GM12892 (cell line): ENCODE measurements at places on chromosomes 1 and 21.

DNA sequence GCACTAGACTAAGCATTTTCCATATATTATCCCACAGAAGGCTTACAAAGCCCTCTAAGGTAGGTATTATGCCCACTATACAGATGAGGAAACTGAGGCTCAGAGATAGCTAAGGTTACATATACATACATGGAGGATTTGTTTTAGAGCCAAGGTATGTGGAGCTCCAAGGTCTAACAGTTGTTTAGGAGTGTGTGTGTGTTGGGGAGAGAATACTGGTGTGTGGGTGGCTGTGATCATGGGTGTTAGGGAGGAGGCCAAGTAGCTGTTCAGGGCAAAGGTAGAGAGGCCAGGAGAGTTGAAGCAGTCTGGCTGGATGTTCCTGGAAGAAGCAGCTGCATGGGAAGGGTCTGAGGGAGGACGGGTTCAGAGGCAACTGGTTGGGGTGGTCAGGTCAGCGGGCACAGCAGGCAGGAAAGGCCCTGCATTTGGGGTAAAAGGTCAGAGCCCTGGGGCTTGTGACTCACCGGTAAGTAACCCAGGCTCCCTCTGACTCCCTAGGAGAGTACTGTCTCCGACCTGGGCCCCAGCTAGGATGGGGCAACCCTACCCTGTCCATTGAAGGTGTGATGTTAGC is 5.1 kb upstream of the LDLRAP1 start:
- no peak for DNase-seq

GRCh38 chr1:119083980-119084379 is 56.5 kb downstream of the WARS2 start:
- no peak for DNase-seq

DNA sequence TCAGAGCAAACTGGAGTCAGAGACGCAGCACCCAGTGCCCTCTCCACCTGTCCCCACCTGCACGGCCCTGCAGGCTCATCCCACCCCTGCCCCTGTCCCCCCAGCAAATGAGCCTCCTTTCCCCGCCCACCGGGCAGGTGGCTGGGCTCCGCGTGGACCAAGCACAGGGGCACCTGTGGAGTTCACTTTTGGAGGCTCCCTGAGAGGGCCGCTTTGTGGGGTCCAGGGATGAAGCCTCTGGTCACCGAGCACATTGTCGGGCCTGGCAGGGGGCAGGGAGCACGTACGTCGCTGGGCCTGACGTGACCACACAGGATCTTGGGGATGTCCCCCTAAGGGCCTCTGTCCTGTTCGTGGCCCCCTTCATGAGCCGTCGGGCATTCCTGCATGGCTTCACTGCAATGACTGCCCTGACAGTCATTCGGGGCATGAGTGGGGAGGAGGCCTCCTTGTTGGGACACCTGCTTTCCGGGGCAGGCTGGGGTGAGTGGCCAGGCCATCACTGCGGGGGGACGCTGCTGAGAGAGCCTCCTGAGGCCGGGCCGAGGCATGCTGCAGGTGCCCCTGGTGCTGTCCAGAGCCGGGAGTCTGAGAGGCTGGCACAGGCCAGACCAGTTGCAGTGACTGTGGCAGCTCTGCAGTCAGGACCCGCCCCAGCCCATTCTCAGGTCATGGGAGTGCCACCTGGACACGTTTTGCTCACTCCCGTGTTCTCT is 19.7 kb downstream of the SLX9 start:
- no peak for DNase-seq

DNA sequence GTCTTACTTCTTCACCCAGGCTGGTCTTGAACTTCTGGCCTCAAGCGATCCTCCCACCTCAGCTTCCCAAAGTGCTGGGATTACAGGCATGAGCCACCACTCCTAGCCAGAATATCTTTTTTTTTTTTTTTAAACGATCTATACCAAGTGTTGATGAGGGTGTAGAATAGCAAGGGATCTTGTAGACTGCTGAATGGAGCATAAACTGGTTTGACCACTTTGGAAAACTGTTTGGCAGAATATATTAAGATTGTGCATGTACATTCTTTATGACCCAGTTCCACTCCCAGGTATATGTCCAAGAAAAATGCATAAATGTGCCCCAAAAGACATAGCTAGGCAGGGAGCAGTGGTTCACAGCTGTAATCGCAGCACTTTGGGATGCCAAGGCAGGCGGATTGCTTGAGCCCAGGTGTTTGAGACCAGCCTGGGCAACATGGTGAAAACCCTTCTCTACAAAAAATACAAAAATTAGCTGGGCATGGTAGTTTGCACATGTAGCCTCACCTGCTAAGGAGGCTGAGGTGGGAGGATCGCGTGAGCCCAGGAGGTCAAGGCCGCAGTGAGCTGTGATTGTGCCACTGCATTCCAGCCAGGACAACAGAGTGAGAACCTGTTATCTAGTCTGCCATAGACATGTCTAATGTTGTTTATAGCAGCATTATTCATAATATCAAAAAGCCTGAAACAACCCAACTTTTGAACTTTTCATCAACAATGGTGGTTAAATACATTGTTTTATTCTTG is 184.0 kb downstream of the VPS13D start:
- DNase-seq = no peak

DNA sequence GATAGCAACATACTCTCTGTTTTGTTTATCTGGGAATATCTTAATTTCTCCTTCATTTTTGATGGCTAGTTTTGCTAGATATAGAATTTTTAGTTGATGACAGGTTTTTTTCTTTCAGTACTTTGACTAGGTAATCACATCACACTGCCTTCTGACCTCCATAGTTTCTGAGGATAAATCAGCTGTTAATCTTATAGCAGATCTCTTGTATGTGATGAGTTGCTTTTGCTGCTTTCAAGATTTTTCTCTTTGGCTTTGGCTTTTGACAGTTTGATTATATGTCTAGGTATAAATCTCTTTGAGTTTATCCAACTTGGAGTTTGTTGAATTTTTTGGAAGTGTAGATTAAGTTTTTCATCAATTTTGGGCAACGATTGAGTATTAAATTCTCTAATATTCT is 142.6 kb downstream of the ZNF644 start:
- DNase-seq = no peak

DNA sequence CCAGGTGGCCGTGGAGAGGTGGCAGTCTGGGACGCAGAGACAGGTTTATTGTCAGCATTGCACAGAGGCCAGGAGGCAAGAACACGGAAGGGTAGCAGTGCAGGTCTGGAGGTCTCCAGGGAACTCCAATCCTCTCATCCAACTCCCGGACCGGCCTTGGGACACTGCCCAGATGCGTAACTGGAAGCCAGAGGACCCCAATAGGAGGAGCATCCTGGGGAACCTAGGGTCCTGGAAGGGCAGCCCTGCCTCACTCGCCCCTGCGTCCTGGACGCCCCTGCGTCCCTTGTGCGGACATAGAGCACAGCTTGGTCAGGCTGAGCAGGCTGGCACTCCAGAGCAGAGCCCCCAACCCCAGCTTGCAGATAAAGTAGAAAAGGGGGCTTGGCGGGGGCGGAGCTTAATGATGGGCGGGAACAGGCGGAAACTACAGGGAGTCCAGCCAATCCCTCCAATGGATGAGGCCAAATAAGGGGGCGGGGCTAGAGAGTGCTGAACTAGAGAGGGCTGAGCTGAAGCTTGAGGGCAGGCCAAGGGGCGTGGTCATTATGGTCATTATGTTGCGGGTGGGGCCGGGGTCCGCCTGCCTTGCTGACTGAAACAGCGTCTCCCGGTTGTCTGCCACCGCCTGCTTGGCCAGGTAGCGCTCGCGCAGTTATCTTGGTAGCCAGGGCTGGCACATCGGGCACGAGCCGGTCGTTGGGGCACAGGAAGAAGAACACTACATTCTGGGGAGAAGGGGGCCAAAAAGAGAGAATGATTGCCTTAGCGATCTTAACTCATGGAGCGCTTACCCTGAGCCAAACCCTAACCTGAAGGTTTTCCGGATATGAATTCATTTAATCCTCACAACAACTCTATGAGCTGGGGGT is 3.7 kb upstream of the ARHGEF19 start:
- DNase-seq = peak; percentile 57

DNA sequence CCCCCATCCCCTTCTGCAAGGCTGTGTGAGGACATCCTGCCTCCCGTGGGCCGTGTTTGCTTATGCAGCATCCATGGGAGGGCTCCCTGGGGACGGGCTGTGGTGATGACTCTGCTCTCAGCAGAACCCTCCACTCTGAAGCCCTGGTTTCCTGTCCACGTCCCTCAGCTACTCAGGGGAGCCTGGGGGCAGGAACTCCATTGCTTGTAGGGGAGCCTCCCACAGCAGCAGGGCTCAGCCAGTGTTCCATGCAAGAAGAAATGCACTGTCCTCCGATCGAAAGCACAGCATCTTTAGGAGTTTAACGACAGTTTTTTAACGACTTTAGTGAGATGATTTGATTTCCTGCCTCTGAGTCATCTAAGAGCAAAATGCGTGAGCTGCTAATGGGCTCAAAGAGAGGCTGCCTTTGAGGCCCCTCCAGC is 8.3 kb upstream of the KCNAB2 start:
- DNase-seq = no peak

DNA sequence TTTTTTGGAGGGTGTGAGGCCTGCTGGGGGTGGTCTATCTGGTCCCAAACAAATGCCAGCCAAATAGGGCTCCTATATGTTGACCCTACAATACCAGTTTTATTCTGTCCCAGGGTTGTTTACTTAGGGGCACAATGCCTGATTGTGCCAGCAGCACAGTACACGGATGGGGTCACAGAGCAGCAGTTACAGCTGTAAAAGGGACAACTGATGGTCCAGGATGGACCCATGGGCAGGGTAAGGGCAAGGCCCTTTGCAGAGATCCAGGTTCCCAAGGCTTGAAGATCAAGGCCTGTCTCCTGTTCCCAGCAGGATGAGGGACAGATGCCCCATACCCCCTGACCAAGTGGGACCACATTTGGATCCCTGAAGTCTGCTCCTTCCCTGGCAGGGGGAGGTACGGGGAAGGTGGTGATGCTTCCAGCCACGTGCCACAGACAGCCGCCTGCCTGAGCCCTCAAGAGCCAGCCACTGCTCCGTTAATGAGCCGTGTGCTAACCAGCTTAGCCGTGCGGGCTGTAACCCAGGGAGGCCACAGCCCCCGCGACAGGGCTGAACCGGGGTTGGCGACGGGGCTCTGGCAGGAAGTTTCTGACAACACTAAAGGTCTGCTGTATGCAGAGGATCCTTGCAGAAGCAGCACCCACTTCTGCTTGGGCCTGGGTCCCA is 18.2 kb downstream of the SLC6A9 start:
- no peak for DNase-seq

DNA sequence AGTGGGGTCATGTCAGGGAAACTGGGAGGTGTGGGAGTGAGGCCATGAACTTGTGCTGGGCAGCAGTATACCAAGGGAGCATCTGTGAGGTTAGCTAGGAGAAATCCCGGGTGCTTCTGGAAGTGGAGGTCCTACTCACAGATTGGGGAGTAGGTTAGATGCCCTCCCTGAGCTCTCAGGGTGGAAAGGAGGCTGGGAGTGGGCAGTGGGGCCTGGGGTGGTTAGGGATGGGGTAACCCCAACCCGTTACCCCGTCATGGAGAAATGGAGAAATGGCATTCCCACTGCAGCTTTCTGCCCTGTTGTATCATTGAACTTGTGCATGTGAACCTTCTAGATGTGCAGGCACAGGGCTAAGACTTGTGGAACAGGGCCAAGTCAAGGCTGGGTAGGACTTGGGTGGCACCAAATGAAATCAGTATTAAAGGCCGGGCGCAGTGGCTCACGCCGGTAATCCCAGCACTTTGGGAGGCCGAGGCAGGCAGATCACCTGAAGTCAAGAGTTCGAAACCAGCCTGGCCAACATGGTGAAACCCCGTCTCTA is 27.2 kb downstream of the EXOC8 start:
- DNase-seq = no peak

DNA sequence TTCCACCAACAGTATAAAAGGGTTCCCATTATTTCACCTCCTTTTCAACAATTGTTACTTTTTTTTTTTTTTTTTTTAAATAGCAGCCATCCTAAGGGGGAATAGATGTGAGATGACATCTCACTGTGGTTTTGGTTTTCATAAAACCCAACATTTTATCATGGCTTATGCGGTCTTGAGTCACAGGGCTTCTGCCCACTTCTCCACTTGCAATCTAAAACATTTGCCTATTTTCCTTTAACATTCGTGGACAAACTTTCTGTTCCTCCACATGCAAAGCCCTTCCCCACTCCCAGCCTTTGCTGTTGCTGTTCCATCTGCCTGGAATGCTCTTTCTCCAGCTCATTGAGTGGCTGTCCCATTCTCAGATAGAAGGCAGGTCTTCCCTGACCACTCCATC is 239.7 kb upstream of the KCNK2 start:
- no peak for DNase-seq

GRCh38 chr1:73092383-73092782 is 810.0 kb upstream of the NEGR1 start:
- DNase-seq = no peak

- DNase-seq = no peak
Measured at GRCh38 chr1:2906085-2906484, 104.6 kb upstream of the TTC34 start.

DNA sequence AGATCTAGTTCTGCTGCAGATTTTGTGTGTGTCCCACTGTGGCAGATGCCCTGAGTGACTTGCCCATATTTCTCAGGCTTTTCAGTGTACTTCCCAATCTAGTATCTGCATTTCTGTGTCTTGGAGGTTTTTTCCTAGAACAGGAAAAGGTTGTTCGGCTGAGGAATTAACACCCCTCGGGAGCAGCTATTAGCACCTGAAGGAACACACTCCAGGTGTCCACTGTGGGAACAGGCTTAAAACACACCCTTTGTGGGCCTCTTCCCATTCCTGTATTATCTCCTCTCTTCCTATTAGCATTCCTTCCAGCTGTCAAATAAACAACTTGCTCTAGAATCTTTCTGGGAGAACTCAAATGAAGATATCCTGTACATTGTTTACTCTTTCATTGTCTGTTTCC is 178.3 kb downstream of the HMCN1 start:
- no peak for DNase-seq

GRCh38 chr21:46110499-46111192 is 12.7 kb downstream of the COL6A2 start:
- DNase-seq = peak; percentile 5

DNA sequence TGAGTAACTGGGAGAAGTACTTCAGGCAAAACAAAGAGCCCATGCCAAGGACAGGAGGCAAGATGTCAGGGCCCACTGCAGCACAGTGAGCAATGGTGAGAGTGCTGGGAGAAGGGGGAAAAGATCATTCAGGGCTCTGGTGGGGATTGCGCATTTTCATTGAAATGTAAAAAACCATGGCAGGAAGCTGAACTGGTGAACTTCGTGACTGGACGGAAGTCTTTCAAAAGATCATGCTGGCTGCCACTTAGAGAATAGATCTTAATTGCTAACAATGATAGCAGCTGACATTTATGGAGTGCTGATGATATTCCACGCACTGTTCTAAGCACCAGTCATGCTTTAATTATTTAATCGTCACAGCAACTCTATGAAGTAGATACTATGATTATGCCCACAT is 107.0 kb downstream of the TGFBR3 start:
- no peak for DNase-seq

DNA sequence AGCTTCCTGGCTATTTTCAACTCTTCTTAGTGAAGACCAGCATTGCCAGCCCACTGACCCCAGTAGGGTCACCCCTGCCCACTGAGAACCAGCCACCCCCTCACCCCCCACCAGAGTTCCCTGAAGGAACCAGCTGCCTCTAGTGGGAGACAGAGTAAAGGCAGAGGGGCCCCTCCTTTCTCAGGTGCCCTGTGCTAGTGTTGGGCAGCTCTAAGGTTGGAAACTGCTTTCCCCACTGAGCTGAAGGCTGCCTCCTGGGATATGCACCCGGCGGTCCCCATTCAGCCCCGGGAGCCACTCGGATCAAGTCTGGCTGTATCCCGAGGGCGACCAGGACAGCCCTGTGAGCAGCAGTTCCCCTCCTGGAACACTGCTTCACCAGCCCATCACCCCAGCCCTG is 111.0 kb downstream of the PGBD5 start:
- no peak for DNase-seq
